ENCODE measurements at places on chromosomes 7 and 10.

DNA sequence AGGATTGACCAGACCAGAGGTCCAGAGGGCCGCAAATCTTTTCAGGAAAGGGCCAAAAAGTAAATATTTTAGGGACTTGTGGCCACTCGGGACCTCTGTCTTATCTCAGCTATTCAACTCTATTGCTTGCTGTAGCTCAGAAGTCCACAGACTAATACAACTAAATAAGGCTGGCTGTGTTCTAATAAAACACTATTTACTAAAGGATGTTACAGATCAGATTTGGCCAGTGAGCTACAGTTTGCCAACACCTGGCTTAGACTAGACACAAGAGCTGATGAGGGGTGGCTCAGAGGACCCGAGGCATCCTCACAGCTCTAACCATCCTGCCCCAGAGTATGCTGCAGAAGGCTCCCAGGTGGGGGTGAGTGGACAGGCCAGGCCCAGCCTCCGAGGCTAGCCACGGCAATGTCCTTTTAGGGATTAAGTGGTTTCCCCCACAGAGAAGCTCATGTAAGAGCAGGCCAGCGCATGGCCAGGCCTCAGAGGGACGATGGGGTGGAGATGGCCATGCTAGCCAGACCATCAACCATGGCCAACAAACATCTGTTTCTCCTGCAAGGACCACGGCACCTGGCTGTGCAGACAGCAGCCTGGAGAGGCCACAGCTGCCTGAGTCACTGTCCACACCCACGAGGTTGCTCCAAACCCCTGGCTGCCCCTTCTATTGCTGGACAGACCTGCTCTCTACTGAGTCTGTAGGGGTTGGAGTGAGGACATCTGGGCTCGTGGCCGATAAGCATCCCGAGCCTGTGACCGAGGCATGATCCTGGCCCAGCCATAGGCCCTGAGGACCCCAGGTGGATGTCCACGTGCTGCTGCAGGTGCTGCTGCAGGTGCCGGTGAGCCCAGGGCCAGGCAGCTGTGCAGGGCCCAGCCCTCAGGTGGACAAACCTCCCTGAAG lies 76.5 kb downstream of the AFAP1L2 start:
- DNase-seq = no peak

DNA sequence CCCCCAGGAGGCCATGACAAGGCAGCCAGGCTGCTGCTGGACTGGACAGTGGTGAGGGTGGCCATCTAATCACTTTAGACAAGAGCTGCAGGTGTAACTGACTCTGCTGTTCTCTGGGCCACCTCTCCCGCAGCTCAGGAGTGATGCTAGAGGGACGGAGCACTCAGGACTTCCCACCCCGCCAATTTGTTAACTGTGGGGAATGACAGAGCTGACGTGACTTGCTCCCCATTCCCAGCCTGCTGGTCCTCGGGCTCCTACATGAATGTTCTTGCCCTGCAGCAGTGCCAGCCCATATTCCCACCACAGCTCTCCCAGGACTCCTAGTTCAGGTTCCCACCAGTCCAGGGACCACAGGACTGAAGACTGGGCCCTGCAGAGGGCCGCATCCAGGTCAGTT lies 16.7 kb upstream of the NPFFR1 start:
- no peak for DNase-seq

DNA sequence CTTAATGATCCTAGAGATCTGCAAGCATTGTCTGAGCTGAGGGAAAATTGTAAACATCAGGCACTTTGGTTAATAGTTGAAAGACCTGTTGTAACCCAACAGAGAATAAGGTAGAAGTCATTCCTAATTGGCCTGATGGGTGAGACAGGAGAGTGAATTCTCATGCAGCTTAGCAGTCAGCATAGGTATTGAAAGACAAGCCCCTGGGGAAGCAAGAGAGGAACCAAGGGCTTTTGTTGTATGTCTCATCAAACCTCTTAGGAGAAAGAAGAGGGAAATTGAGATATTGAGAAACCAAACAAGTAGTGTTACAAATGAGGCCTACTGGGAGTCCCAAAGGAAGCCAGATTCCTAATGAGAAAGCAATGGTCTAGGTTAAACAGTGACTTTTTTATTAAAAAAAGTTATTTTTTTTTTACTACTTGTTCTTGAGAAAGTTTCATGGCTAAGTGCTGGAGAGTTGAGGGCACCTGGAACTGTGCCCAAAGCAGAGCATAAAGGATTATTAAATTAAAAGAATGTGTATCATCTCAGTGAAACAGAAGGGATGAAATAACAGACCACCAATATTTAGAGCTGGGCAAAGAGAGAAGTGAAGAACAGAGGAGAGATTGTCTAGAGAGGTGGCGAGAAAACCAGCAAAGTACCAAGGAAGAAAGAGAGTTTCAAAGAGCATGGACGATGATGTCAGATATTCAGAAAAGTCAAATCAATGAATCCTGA lies 168.9 kb downstream of the CDK14 start:
- no peak for DNase-seq

DNA sequence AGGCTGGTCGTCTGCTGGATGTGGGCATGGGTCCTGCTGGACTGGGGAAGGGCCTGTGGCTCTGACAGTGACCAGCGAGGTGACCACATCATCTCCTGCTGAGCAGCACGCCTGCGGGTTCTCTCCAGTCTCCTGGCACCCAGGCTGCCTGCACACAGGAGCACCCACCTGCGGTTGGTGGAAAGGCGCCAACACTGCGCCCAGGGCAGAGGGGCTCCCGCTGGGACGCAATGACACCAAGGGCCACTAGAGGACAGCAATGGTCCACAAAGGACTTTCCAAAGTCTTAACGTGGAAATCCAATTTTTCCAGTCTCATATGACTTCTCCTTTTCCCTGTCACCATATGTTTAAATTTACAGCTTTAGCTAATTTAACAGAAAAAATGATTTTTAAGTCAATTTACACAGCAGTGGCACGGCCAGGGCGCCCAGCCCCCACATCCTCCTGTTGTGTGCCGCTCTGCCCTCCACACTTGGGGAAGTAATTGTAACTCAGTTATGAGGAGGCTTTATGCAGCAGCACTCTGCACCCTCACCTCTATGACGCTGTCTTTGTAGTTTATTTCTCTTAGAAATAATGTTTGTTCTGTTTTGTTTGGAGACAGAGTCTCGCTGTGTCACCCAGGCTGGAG lies 38.1 kb downstream of the CFAP46 start:
- no peak for DNase-seq

DNA sequence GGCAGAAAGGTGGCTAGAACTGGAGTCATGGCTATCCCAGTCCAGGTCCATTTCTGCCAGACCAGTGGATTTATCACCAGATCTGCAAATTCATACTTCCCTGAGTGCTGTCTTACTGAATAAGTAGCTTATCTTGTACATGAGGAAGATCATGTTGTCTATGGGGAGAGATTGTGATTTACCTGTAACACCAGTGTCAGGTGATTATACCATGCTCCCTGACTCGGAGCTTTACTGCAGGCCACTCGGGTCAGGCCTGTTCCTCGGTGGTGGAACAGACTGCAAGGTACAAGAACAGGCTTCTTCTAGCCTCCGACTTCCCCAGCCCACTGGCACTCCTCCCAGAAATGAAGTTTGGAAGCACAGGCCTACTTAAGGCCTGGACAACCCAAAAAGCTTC lies 42.6 kb upstream of the DLG5 start:
- no peak for DNase-seq

- DNase-seq = no peak
Observed at GRCh38 chr10:80458263-80458625, 4.1 kb downstream of the TSPAN14 start.

- DNase-seq = no peak
Observed at GRCh38 chr10:101304316-101304715, 49.6 kb upstream of the BTRC start.

DNA sequence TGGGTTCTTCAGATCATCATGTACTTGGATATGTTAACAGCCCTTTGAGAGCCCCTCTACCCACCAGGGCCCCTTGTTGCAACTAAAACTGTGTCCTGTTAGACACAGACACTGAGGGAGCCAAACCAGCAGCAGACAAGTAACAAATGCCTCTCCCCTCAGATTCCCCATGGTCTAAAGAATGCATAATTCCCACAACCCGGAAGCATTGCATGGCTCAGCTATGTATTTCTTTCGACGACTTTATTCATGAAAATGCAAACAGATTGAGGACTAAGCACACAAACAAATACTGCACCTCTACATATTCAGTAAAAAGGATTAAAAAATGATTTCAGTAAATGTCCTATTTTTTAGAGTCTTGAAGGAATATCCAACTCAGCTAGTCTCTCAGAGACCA lies 70.1 kb upstream of the HECW1 start:
- DNase-seq = no peak

DNA sequence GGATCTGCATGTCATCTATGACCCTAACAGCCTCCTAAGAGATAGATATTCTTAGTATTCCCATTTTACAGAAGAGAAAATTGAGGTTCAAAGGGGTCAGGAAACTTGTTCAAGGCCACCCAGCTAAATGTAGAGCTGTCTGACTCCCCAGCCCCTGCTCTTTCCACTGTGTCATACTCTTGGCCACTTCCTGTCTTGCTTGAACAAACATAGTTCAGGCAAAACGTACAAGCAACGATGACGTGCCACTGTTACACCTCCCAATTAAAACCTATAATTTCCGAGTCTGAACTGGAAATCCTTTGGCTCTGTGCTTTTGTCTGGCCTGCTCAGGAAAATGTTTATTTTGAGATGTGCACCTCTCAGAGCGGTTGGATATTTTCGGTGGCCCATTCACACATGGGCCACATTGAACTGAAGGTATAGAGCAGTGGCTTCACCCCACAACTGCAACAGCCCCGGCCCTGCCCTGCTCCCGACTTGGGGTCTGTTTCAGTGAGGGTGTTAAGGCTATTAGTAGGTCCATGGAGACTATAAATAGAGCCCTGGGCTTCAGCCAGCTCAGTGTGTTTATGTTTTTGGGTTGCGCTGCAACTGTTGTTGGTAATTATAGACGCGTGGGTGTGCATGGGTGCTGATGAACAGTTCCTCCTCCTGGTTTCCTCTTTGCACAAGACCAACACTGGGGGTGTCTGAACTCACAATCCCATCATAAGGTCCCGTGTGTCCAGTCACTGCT lies 172.3 kb upstream of the ADO start:
- no peak for DNase-seq

DNA sequence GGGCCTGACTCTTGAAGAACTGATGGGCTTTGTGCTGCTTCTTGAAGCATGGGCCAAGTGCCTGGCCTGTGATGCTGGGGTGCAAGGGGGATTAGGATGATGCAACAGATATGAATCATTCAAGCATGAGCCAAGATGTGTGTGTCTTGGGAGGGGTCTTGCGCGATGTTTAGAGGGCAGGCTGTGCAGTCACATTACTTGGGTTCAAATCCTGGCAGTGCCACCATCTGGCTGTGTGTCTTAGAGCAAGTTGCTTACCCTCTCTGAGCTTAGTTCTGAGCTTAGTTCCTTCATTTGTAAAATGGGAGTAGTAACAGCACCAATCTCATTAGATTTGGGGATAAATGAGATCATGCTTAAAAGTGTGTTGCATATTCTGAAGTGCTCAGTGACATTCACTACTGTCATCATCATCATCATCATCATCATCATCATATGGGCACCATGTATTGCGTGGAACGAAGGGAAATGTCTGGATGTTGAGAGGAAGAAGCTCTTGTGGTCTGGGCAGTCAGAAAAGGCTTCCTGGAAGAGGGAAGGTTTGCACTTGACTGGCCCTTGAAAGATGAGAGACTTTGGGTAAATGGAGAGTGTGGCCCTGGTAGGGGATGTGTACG lies 9.3 kb downstream of the UNC5B start:
- no peak for DNase-seq

GRCh38 chr10:74474022-74474713 lies 323.1 kb downstream of the ADK start:
- no peak for DNase-seq

DNA sequence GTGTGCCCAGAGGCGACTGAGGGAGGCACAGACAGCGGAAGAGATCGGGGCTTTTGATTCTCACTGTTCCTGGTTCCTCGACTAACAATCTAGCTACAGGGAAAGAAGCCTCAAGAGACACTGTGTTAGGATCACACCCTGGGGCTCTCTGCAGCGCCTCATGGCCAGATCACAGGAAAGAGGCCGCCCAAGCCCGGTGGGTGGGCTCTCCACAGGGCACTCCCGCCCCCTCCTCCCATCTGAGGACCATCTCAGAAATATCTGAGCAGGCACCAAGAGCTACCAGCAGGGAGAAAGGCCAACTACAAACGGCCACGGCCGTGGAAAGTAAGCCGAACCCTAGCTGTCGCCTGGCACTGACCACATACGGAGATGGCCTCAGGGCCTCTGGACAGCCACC lies 224.2 kb downstream of the MLLT10 start:
- no peak for DNase-seq

GRCh38 chr10:16989826-16990293 lies 139.8 kb downstream of the CUBN start:
- no peak for DNase-seq

DNA sequence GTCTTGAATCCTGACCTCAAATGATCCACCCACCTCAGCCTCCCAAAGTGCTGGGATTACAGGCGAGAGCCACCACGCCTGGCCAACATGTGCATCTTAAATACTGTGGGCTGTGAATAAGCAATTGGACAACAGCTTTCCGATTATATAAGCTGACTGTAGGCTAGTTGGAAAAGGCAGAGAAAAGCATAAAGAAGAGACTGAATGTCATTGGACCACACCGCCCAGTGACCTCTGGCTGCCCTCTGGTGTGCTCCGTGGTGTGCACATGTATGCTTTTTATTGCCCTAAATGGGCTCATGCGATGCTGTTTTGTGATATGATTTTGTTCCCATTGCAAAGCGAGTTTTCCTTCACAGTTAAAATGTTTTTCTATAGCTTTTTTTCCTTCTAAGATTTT lies 15.4 kb upstream of the CSGALNACT2 start:
- DNase-seq = no peak

GRCh38 chr7:155728116-155728515 lies 83.7 kb downstream of the RBM33 start:
- no peak for DNase-seq

GRCh38 chr7:36563706-36564327 lies 160.5 kb downstream of the AOAH start:
- no peak for DNase-seq

DNA sequence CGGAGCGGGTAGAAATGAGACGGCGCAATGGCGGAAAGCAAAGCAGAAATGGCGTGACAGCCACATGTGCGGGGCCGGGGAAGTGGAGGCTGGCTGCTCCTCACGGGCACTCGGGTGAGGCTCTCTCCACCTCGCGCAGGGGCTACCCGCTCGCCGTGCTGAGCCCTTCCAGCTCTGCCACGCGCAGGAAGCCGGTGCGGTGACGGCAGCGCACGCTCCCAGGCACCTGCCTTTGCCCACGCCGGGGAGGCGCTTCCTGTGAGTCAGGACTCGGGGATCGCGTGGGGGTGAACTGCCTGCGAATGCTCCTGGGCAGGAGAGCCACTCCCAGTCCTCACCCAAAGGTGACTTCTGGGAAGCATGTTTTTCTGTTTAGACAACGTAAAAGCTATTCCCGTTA lies 431.2 kb downstream of the GLRX3 start:
- DNase-seq = no peak

DNA sequence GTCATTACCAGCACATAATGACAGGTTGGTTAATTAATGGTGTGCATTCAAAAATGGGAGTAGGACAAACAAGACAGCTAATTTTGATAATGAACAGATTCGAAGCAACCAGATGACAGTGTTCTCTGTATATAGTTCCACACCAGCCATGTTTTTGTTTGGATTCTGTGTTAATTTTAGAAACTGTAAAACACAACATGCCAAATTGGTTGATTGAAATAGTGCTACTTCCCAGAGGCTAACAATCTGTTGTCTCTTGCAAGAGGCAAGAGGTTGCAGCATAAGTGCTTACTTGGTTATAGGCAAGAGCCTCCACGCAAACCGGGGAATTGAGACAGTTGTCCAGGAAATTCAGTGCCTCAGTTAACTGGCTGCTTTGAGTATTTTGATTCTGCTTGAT lies 170.2 kb upstream of the HABP2 start:
- no peak for DNase-seq
